ENCODE measurements at places on chromosomes 6 and 20.
A peak's percentile ranks its signal among the peaks of the same experiment; 100 is the strongest.

DNA sequence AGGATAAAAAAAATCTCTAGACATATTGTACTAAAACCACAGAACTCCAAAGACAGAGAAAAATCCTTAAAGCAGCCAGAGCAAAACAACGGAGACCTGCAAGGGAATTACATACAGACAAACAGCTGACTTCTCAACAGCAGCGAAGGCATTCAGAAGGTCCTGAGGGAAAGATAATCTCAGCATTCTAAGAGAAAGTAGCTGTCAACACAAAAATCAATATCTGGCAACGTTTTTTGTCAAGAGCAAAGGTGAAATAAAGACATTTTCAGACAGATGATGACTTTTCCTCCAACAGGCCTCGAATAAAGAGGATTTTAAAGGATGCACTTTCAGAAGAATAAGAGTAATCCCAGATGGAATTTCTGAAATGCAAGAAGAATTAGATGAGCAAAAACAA, 6.1 kb upstream of the SCGN start:
- no peak for DNase-seq

DNA sequence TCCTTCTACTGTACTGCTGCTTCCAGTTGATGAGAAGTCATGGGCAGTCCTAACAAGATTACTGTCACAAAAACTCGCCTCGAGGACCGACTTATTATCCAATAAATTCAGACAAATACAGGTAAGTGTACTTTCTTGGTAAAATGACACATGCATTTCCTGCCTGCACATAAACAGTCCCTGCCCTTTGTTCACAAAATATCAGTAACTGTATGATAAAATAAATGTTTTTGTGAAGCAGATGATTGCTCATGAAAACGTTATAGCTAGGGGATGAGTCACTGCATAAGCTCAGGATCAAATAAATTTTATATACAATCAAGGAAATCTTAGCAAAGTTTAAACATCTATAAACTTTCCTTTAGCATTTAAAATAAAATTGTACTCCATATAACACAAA, 164.5 kb upstream of the RIPOR2 start:
- no peak for DNase-seq

- DNase-seq, result no peak
These were observed 75.1 kb downstream of the ARID1B start for GRCh38 chr6:156852147-156852857.

- no peak for DNase-seq
These were observed 243.0 kb upstream of the RIN2 start for GRCh38 chr20:19515074-19515473.

DNA sequence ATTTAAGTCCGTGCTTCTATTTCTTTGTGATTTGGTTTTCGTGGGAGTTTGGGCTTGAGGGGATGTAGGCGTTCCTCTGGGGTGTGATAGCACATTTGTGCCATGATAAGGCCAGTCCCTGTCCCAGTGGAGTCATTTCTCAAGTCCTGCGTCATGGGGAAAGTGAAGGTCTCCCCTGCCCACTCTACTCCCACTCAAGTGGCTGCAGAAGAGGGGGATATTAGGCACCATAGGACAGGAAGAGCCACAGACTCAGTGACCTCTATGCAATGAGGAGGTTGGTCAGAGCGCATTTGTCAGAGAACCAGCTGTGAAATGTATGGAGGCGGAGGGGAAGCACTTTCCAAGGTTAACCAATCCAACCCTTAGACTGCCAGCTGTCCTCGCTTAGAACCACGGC, 51.9 kb upstream of the EDN1 start:
- DNase-seq, result no peak

DNA sequence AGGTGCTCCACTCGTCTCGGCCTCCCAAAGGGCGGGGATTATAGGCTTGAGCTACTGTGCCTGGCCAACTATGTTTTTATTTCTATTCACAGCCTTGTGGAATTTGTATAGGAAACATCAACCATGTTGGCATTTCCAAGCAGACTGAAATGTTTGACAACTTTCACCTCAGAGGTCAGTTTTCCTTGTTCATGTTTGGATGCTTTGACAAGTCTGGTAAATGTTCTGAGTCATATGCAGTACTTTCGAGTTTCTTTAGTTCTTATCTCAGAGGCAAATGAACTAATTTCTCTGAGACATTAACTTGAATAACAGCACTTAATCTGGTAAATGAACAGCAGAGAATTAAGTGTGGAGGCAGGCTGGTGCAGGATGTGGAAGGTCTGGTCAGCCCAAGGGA, 373.4 kb upstream of the SYNCRIP start:
- DNase-seq, result no peak

DNA sequence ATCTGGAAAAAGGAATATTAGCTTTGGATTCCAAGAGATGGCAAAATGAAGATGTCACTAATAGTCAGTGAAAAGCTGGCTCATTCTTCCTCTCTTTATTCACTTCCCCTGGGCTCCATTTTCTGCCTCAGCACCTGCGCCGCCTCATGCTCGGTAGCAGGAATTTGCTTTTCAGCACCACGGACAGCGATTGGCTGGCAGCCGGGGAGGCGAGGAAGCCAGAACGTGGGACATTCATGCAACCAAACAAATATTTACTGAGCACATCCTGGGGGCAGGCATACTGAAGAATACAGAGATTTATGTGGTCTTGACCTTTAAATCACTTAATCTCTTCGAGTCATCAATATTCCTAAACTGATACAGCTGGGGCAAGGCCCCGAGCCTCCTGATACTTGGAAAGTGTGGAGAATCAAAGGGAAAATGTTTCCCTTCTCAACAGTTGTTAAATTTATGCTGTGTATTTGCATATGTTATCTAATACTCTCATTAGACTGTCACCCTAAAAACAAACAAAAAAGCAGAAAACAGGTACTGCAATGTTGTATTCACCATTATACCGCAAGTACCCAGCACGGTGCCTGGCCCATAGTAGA, 12.1 kb upstream of the PDYN start:
- peak; percentile 13 for DNase-seq

GRCh38 chr6:15493437-15494168, 169.2 kb downstream of the DTNBP1 start:
- no peak for DNase-seq

- DNase-seq, result no peak
These were observed 26.1 kb downstream of the IYD start for GRCh38 chr6:150394899-150395295.

- DNase-seq, result no peak
These were observed 92.7 kb downstream of the PREX1 start for GRCh38 chr20:48735112-48735511.

DNA sequence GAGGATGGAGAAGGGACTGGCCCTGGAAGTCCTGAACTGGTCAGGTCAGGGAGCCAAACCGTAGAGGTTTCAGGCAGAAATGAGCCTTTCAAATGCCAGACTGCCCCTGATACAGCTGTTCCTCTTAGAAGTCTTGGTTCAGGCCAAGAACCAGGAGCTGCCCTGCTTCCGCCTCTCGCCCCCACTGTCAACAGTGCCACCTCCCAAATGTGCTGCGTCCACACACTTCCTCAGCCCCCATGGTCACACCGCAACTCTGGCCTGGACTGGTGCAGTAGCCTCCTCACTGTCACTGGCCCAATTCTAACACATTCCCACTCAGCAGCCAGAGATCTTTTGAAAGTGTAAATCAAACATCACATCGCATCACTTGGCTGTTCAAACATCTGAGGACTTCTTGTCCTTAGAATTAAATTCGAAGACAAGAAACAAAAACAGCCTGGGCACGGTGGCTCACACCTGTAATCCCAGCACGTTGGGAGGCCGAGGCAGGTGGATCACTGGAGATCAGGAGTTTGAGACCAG, 69.7 kb downstream of the STK35 start:
- no peak for DNase-seq

- no peak for DNase-seq
These were observed 120.4 kb downstream of the PHACTR3 start for GRCh38 chr20:59724457-59725366.

- DNase-seq, result no peak
These were observed 34.7 kb downstream of the MAN1A1 start for GRCh38 chr6:119314885-119315272.

DNA sequence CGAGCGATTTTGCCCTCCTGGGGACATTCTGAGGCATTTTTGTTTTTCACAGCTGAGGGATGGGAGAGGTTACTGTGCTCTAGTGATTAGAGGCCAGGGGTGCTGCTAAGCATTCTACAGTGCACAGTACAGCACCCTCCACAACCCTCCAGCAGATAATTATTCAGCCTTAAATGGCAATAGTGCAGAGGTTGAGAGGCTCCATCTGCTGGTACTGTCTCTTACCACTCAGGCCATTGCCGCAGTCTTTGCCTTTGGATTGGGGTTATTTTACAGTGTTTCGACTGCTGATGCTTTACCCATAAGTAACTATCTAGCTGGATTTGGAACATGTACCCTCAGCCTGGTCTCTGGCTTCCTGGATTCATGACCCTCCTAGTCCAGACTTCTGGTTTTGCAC, 705.3 kb downstream of the KIF16B start:
- no peak for DNase-seq

DNA sequence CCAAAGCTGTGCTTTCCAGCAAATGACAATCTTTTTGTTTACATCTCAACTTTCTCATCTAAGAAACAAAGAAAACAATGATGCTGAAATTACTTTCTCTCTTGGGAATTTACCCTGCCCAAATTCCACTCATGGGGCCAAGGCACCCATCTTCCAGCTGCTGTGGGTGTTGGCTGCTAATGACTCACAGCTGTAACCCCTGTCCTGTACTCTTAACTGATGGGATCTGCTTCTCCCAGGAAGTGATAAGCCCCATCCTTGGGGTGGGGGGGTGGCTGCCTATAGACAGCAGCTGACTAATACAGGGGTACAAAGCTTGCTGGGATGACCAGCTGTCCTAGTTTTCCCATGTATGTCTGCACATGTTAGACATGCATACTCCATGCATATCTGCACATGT, 938.6 kb downstream of the C6orf118 start:
- no peak for DNase-seq

DNA sequence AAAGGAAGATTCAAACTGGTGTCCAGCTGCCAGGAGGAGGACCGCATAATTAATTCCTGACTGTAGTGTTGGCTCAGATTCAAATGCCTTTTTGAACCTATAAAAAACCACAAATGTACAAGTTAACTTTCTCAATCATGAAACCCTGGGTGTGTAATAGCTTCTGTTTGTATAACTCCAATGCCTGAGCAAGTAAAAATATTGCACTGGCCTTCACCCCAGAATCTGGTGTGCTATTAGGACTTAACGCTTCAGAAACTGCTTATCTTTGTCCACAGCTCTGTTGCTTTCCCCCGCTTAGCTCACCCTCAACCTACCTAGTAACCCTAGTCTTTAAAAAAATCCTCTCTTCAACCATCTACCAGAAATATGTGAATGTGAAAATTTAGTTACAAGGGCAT, 119.1 kb upstream of the MAP7 start:
- DNase-seq, result no peak

GRCh38 chr6:112007254-112007653, 46.6 kb upstream of the CCN6 start:
- DNase-seq, result no peak

DNA sequence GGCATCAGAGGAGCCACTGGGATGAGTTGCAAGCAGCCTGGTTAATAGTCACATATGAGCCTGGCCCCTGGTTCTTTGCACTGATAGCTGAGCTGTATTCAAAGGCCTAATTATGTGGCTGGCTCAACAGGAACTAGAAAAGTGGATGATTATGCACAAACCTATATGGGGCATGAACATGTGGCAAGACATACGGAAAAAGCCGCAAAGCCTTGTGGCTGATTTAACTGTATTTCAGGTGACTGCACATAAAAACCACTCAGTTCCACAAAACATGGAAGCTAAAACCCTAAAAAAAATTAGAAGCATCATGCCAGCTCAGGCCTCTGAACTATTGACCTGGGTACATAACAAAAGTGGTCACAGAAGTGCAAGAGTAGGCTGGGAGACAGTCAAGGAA, 13.0 kb upstream of the MUC22 start:
- no peak for DNase-seq

- DNase-seq, result no peak
These were observed 19.1 kb upstream of the HLA-DQB1 start for GRCh38 chr6:32685603-32686002.

DNA sequence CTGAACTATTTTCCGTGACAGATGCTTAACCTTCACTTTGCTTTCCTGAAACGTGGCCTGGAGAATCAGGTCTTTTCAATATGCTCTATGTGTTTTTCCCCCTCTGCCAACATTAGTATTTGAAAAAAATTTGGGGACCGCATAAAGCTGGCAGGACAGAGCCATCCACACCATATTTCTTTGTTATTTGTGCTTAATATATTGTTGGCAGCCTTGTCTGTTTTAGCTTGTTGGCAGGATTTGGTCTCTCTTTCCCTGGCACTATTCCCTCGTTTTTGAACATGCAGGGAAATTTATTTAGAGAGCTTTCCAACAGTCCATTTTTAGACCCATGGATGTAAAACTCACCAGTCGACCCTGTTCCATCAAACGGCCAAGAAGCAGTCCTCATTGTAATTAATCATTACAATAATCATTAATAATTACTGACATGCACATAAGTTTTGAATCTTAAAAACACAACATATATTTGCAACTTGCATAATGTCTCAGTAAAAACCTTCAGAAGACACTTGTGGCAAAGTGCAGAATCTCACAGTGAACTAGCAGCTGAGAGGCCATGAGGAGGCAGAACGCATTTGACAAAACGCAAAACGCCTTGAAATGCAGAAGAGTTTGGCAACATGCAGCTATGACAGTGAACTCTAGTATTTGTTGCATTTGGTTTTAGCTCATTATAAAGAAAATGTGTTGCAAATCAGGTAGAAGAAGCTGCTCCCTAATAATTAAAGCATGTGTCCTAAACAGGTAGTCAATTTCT, 514.2 kb downstream of the C6orf118 start:
- DNase-seq, result no peak

DNA sequence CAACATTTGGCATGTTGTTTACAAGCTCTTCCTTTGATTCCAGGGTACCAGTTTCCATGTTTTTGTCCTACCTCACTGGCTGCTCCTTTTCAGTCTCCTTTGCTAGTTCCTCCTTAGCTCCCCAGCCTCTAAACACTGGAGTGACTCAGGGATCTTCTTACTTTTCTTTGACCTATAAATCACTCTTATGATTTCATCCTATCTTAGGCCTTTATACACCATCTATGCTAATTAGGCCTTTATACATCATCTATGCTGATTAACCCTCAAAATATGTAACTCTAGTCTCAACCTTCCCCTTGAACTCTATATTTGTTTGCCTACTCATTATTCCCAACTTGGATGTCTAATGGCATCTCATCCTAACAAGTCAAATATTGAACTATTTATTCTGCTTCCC, 9.5 kb downstream of the TMEM30A start:
- no peak for DNase-seq

DNA sequence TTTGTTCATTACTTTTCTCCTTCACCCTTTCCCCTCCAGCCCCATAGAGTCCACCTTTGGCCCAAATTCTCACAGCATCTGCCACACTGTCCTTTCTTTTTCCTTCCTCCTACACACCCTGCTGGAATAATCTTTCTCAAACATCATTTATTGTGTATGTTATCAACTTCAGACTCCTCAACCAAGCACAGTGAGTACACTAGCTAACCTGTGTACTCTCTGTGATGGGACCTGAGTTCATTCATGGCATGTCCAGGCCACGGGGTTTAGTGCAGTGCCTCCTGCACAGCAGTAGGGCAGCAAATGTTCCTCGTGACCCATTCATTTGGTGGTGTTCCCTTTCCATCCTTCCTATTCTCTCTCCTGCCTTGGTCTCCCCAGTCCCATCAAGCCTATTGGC, 7.1 kb upstream of the ARMC12 start:
- no peak for DNase-seq

- no peak for DNase-seq
These were observed 700.6 kb downstream of the HACE1 start for GRCh38 chr6:104159045-104159618.

- DNase-seq, result no peak
These were observed 83.5 kb upstream of the SPTLC3 start for GRCh38 chr20:12925210-12925755.

Data from stimulated activated CD4-positive, alpha-beta T cell treated with anti-CD3 and anti-CD28 coated beads, TNF-alpha, amount 100 ng/mL, for 1 hour (primary cell).